ENCODE measurements at places on chromosomes 12 and 14.

DNA sequence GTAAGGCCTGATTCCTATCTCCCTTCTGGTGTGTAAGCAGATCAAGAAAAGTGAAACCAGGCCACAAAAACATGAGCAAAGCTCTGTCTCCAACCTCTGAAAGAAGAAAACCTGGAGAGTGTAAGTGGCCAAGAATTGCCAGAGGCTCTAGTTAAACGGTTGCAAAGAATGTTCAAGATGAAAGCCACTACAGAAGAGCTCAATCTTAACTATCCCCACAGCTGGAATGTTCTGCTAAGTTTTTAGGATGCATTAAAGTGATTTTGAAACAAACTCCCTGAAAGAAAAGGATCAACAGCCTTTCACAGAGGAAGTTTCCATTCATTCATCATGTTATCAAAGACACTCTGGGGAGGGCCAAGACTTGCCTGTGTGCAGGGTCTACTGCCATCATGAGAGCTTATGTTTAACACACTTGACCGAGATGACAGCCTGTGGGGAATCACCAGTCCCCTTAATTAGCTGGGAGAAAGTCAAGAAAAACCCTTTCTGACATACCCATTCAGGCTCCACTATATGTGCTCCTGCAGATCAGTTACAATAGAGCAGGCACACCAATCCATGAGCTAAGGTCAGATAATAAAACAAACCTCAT lies 128.0 kb upstream of the OVCH1 start:
- DNase-seq = no peak

DNA sequence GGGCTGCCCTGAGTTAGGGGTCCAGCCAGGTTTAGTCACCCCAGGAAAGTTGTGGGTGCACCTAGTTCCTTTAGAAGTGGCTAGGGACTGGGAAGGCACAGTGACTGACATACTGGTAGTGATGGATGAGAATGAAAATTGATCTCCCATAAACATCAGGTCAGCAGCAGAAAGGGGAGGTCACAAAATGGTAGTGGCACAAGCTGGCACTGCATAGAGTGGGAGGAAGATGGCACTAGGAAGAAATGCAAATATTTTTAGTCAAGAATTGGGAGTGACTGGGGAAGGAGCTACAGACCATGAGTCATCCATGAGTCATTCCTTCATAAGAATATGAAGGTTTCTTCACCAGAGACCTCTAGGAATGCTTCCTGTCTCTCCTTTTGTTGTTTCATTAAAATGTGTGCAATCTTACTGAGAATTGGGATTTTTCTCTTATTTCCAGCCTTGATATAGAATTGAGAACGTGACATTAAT lies 198.3 kb upstream of the AMIGO2 start:
- DNase-seq = no peak

DNA sequence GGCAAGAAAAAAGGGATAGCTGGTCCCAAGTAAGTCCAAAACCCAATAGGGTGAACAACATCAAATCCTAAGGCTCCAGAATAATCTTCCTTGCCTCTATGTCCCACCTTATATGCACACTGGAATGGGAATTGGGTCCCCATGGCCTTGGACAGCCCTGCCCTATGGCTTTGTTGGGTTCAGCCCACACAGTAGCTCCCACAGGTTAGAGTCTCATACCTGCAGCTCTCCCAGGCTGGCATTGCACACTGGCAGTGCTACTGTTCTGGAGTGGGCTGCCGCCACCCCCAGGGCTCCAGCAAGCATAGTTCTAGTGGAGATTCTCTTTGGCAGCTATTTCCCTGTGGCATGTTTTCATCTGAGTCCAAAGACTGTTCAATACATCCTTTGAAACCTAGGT lies 352.4 kb upstream of the CLEC14A start:
- no peak for DNase-seq

DNA sequence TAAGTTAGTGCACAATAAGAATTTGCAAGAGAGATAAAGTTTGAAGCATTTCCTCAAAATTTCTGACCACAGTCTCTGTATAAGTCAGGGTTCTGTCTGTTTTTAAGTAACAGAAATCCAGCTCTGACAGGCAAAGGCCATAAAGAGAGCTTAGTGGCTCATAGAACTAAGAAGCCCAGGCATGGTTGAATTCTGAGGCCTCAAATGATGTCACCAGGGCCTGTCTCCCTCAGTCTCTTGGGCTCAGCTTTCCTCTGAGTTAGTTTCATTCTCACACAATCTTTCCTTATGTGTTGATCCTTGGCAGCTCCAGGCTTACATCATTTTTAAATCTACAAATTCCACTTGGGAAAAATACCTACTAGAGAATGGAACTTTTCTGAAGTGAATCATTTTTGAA lies 173.4 kb upstream of the ATP2B1 start:
- DNase-seq = no peak

GRCh38 chr12:123886931-123887582 lies 85.6 kb downstream of the CCDC92 start:
- no peak for DNase-seq

DNA sequence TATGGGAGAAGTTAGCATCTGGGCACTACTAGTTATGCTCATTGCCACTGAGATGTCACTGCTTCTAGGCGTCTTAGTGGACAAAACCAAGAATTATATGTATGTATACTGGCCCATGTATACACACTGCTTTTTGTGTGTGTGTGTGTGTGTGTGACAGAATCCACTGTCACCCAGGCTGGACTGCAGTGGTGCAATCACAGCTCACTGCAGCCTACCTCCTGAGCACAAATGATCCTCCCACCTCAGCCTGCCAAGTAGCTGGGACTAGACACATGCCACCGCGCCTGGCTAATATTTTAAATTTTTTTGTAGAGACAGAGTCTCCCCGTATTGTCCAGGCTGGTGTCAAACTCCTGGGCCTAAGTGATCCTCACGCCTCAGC lies 25.2 kb downstream of the LIMA1 start:
- DNase-seq = no peak

DNA sequence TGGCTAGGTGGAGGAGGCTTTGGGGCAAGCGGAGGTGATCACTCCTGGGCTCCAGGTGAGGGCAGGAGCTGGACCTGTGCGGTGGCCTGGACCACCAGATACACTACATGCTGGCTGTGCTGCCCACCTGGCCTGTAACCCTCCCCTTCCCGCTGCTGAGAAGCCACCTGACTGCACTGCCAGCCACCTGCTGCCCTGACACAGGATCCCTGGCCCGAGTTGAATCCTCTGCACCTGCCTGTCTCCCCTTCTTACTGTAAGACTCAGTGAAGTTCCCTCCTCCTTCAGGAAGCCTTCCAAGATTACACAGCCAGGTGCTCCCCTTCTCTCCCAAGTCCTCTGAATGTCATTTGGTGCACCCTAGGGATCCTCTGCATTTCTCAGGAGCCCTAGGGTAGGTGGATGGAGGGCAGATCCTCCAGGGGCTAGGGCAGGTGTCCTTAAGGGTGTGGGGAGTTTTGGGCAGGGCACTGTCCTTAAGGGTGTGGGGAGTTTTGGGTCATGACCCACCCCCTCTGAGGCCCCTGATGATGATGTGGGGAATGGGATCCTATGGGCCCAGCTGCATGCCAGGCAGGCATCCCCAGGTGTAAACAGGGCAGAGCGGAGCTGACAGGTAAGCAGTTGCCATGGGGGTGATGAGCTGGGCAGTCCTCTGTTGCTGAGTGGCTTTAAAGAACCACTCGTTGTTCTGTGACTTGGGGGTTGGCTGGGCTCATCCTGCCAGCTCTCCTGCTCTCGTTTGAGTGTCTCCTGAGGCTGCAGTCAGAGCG lies 6.7 kb upstream of the MTA1 start:
- no peak for DNase-seq
